ENCODE measurements at places on chromosomes 2 and 18. TPM values are rescaled to one million over a fixed set of nuclear protein-coding genes. Genes with fewer than 3 reads are reported as not detected.

The IHH gene
- total RNA-seq, result not detected

The TEX44 gene
- total RNA-seq, result not detected

The SATB2 gene
- 1.7 TPM for total RNA-seq

GRCh38 chr2:70420143-70420542 lies 118.3 kb upstream of the FAM136A start:
- DNase-seq, result no peak

The KCNF1 gene
- 0.79 TPM for total RNA-seq

GRCh38 chr2:143934626-143935481 lies 585.1 kb downstream of the ZEB2 start:
- no peak for DNase-seq

The CCDC141 gene
- total RNA-seq, result 13.8 TPM
